ENCODE measurements at places on chromosomes 1 and 21.

DNA sequence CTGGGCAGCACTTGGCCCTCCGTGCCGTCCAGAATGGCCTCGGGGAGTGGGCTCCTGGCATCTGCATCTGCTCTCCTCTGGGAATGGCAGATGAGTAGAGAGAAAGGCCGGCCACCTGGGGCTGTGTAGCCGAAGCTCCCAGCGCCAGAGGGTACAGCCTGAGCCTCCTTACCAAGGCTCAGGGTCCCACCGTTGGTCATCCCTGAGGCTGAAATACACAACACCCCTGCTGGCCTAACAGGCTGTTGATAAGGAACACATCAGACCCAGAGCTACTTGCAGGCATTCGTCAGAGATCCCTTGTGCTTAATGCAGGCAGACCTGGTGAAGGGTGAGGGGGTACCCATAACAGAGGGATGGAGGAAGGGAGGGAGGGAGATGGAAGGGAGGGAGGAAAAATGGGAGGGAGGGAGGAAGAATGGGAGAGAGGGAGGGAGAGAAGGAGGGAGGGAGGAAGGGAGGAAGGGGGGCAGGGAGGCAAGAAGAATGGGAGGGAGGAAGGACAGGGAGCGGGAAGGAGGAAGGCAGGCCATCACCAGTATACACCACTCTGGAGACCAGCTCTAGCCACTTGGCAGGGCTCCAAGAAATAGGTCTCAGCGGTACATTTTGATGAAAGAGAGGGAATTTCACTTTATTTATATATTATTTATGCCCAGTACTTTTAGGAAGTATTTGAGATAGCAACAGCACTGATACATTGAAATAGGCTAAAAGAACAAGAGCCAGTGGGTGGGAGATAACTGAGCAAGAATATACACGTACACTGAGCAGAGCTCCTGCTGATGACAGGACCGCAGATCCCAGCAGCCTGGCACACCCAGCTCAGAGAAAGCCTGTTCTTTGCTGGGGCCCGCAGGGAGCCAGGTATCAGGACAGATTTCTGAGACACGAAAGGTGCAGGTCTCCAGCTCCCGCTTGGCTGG is 315.0 kb upstream of the VAMP3 start:
- no peak for DNase-seq

DNA sequence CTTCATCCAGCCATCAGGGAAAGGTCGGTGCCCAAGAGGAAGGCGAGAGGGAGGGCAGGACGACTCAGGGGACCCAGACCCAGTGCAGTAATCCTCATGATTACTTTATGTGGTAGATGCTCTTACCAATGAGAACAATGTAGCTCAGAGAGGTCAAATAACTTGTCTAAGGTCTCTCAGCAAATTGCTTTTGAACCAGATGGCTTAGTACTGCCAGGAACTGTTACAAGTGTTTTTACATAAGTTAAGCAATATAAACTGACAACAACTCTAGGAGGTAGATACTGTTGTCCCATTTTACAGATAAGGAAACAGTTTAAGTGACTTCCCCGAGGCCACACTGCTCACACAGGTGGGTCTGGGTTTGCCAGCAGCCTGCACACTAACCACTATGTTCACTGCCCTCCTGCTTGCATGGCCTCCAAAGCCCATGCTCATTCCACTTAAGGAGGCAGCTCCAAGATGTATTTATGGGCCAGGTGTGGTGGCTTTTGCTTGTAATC is 111.7 kb downstream of the LACTBL1 start:
- no peak for DNase-seq

GRCh38 chr1:243335292-243335691 is 79.5 kb downstream of the SDCCAG8 start:
- DNase-seq = no peak

DNA sequence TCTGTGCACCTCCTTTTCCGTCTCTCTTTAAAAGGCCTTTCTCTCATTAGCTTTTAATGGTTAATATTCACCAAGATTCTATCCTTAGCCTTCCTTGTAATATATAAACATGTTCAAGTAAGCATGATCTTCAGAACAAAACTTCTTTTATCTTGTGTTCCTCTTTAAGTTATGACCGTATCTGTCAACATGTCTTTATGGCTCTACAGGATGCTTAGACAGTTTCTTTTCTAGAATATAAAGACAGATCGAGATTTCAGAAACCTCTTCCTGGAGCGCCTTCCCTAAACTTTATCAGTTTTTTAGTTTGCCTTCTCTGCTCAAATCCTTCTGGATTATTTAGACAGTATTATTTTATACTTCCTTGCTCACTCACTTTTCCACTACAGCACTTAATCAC is 7.2 kb downstream of the RO60 start:
- DNase-seq = no peak

DNA sequence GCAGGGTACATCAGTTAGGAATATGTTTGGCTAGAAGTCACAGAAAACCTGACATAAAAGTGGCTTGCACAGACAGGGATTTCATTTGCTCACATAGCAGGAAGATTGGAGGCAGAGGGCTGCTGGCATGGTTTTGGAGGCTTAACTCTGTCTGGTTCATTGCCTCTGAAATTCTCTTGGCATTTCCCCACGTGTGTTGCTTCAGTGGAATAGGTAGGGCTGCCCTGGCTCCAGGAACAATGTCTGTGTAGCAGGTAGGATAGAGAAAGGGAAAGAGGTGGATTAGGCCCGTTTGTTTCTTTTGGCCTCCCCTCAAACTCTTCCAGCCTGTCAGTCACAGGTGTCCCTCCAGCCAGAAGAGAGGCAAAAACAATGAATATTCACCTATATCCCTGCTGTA is 20.5 kb upstream of the SIPA1L2 start:
- no peak for DNase-seq

DNA sequence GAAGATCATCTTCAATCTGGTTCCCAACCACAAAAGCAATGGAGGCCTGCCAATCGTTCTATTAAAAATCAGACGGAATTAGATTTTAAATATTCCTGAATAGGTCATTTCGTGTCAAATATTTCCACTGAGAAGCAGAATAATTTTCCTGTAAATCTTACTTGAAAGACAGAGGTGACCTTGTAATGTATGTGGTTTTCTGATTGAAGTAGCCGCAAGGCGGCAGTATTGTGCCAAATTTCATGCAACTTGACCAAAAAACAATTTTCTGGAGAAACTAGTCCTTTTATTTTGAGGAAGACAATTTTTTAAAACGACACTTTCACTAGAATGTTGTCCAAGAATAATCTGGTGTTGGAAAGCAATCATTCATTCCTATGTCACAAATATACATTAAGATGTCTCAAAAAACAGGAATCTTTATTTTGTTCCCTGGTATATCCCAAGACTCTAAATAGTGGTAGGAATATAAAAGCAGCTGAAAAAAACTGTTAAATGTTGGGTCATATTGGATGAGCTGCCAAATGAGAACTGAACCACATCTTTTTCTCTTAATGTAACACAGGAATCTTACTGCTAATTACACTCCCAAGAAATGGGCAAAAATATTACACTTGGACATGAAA is 33.6 kb downstream of the SPAG17 start:
- DNase-seq = no peak
